Renal cortical epithelial cell (primary cell): ENCODE measurements at places on chromosomes 2 and 18.
A peak's percentile ranks its signal among the peaks of the same experiment; 100 is the strongest.

GRCh38 chr2:70995426-70995729 is 705 bp upstream of the TEX261 start:
- peak; percentile 52 for DNase-seq

GRCh38 chr2:217740178-217740577 is 262.6 kb downstream of the TNS1 start:
- DNase-seq = no peak

DNA sequence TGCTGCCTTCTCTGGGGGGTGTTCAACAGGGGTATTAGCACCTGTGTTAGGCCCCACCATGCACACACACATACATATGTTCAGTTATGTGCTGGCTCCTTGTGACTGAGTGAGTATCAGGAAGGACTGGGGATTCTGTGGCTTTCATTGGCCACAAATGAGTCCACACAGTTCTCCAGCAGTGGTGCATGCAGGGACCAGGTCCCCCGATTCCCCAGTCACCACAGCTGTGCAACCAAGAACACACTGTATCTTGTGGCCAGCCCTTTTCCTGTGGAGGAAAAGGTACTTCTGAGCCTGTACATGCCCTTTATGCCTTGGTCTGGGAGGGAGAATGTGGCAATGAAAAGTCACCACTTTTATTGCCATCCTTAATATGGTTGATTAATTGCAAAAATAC is 74.9 kb upstream of the KLF7 start:
- DNase-seq = no peak

- DNase-seq = peak; percentile 54
These were observed 141.4 kb downstream of the SPP2 start for GRCh38 chr2:234191819-234192407.

DNA sequence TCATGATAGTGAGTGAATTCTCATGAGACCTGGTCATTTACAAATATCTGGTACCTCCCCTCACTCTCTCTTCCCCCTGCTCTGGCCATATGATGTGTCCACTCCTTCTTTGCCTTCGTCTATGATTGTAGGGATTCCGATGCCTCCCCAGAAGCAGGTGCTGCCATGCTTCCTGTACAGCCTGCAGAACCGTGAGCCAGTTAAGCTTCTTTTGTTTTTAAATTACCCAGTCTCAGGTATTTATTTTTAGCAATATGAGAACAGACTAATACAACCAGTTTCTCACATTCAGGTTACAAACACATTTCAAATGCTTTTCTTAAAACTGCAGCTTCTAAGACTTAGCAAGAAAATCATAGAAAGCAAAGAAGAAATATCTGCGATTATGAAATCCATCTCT is 321.2 kb upstream of the CDH7 start:
- DNase-seq = no peak

GRCh38 chr2:22276696-22277095 is 1108.3 kb upstream of the KLHL29 start:
- DNase-seq = no peak

DNA sequence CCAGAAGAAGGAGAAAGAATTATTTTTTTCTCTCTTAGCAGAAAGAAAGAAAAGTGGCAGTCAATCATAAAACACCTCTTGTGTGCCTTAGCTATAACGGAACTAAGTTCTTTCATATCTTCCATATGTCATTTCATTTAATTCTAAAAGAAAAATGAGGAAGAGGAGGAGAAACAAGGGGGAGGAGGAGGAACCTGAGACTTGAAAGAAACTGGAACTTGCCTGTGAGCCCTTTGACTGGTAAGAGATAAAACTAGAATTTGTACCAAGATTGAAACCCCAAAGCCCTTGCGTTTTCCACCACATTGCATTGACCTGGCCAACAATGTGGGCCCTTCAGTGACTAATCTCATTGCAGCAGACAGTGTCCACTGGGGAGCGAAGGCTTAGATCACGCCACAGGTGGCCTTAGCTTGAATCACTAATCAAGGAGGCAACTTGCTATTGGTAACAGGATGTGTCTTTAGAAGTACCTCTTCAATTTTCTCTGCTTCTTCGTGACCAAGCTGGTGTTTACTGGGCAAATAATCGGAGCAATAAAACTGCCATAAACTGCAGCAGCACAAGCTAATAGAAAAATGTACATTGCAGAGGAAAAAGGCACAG is 307.9 kb downstream of the CLIP4 start:
- DNase-seq = no peak

DNA sequence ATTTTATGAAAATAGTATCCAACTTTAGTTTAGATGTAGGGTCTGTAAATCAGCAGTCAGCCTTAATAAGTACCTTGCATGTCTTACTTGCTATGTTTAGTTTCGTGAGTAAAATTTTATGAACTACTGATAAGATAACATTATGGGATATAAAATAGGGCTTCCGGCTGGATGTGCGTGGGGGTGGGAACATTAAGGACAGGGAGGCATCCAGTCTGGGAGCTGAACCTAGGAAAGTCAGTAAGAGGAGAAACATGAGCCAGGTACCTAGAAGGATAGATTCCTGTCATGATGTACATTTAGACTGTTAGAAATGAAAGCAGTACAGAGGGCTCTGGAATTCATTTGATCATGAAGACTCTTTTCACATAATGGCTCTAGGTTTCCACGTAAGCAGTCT is 12.7 kb upstream of the KCNJ13 start:
- DNase-seq = no peak

GRCh38 chr2:69847068-69847828 is 17.8 kb downstream of the GMCL1 start:
- DNase-seq = no peak

- DNase-seq = no peak
These were observed 33.4 kb downstream of the WDR43 start for GRCh38 chr2:28927878-28928277.

GRCh38 chr2:204966245-204966644 is 421.0 kb downstream of the PARD3B start:
- no peak for DNase-seq

- DNase-seq = no peak
These were observed 304.9 kb downstream of the DSEL start for GRCh38 chr18:67211646-67212045.

- DNase-seq = no peak
These were observed 4.3 kb upstream of the SALL3 start for GRCh38 chr18:78975292-78975691.

DNA sequence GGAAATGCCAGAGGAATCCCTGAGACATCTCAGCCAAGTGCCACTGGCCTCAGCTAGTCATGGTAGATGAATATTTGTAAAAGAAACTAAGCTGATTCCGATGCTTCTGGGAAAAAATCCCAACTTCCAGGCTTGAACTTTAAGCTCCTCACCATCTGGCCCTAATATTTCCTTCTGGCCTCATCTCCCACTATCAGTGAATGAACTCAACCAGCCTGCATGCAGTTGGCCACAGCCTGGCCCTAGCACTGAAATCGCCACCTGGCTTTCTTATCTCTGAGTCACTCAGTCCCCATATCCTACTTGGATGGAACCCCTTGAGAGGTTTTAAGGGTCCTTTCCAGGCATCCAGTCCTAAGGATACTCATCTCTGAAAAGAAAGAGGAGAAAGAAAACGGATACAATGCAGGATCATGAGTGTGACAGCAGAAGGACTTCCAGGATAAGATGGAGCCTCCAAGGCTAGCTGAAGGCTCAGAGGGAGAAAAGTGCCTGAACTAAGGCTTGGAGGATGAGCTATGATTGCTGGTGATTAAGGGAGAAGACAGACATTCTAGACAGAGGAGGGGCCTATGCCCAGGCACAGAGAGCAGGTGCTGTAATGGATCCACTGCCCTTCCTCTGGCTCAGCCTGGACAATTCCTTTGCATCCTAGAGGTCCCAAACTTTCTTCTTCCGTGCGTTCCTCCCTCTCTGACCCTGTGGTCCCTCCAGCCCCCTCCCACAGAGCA is 141.5 kb upstream of the MYCN start:
- no peak for DNase-seq

DNA sequence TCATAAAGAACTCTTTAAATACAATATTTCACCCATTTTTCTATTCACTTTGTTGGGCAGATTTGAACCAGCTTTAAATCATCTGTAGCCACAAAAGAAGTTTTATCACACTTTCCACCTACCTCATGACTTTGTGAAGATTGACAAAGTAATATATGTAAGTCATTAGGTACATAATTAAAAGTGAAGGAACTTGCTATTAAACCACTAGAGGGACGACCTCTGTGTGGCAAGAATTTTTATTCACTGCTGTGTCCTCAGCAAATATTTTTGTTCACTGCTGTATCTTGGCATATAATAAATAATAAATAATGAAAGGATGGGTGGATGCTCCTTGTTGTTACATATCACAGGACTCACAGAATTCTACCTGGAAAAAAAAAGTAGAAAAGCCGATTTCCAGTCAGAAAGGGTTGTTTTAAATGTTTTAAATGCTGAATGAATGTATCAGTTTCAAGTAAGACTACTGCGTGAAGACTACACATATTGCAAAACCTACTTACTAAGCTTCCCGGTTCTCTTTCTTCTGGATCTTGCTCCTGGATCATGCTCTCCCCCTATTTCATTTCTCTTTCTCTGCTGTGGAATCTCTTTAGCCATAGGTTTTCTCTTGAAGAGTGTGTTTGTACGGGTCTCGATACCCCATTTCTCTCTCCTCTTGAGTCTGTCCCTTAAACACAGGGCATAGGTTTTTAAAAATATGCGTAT is 44.8 kb downstream of the KCMF1 start:
- no peak for DNase-seq

DNA sequence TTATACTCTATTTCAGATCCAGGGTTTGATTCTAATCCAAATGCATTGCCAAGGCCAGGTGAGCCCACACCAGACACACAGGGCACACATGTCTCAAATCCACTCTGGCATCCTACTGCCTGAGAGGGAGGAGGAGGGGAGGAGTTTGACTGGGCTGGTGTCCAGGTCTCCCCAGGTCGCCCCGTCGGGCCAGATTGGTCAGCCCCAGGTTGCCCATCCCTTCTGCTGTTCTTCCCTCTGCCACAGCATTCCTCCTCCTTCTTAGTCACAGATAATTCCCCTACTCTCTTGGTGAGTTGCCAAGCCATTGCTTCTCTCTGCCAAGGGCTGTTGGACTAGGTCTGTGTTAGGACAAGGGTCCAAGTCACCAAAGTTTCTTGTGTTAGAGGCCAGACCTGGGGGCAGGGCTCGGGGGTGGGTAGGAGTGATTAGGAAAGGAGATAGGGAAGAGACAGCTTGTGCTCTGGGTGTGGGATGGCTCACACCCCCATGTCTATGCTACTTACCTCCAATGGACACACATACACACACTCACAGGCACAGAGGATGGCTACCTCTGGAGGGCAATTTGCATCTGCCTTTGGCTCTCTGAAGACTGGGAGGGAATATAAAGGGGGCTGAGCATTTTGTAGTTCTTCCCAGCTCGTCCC is 2.5 kb upstream of the EGR4 start:
- DNase-seq = peak; percentile 42

DNA sequence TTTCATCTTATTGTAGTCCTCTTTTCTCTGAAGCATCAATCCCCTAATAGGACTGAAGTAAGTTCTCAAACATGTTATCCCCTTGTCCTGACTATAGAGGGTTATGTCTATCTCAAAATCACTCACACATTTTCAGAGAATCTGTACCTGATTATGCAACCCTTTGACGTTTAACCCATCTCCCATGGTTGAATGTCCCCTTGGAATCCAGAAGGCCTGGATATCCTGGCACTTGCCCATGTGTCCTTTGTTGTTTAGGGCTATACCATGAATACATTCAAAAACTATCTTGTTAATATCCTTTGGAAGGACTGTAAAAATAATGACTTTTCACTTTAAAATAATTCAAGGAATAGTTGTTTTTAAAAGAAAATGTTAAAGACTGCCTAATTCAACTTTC is 66.3 kb upstream of the PSMD14 start:
- peak; percentile 78 for DNase-seq

DNA sequence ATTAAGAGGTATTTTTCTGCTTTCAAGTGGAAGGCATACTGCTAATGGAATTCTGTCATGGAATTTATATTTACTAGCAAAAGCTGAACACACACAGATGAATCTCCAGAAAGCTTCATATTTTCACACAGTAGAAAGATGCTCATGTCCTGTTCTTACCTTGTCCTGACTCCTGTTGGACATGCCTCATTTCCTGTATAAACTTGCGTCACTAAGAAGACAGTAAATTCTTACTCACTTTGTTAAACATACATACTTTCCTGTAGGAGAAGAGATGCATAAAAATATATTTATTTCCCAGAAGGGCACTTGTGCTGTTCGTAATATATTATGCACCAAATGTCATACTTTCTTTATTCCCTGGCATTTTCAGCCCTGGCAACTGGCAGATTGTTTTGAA is 238.3 kb upstream of the RASGRP3 start:
- DNase-seq = peak; percentile 32

- DNase-seq = no peak
These were observed 48.8 kb downstream of the PTRHD1 start for GRCh38 chr2:24744356-24744755.

- DNase-seq = no peak
These were observed 219.3 kb upstream of the TNP1 start for GRCh38 chr2:217079165-217079564.

DNA sequence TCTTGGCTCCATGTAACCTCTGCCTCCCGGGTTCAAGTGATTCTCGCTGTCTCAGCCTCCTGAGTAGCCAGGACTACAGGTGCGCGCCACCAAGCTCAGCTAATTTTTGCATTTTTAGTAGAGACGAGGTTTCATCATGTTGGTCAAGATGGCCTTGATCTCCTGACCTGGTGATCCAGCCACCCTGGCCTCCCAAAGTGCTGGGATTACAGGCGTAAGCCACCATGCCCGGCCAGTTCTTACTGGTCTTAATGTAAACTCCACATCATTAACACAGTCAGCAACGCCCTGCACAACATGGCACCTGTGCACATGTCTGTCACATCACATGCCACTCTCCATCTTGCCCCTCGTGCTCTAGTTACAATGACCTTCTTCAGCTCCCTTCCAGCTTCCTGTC is 5.8 kb upstream of the KIF3C start:
- no peak for DNase-seq
